ENCODE measurements at places on chromosomes 12 and 14.

GRCh38 chr12:76308866-76309265 lies 39.3 kb downstream of the BBS10 start:
- DNase-seq = no peak

DNA sequence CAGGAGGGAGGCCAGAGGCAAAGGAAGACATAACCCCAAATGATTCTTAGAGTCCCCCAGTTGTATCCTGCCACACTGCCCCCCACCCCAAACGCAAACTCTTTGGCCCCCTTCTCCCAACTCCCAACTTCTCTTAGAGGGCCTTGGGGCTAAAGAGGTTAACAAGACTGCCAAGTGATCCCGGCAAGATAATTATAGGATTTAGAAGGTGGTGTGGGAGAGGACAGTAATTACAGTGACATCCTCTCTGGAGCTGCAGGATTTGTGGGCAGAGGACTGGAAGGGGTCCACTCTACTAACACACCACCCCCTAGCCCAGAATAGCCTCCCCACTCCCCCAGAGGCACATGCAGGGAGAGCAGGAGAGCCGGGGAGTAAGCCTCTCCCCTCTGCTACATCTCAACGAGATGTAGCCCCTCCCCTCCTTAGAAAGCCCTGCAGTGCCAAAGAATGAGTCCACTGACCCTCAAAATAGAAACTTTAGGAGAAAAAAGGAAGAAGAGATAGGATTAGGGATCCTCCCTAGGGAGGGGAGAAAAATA lies 5.3 kb upstream of the GDF11 start:
- DNase-seq = no peak

GRCh38 chr12:57069523-57069922 lies 9.1 kb downstream of the NEMP1 start:
- peak; percentile 92 for DNase-seq

GRCh38 chr12:103994235-103994634 lies 28.6 kb downstream of the TDG start:
- DNase-seq = no peak

DNA sequence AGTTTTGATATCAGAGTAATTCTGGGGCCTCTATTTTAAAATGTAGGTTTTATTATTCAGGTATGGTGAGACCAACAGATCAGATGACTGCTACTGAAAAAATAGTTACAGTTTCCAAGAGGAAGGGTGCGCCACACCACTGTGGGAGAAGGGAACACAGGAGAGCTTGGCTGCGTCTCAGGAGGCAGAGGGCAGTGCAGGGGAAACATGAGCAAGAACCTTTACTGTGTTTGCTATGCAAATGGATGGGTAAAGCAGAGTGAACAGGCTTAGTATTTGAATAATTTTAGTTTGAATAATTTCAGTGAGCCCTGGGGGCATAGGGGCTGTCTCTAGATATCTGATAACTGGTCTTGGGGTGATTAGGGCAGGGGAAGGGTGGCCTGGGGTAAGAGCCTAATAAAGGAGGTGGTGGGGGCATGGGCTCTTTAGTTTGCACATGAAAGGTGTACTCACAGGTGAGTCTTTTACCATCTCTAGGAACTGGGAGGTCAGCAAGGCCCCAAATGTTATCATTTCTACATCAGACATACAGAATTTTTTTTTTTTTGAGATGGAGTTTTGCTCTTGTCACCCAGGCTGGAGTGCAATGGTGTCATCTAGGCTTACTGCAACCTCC lies 196.8 kb upstream of the NEDD1 start:
- no peak for DNase-seq

GRCh38 chr12:127650626-127651025 lies 616.3 kb upstream of the TMEM132C start:
- DNase-seq = no peak

DNA sequence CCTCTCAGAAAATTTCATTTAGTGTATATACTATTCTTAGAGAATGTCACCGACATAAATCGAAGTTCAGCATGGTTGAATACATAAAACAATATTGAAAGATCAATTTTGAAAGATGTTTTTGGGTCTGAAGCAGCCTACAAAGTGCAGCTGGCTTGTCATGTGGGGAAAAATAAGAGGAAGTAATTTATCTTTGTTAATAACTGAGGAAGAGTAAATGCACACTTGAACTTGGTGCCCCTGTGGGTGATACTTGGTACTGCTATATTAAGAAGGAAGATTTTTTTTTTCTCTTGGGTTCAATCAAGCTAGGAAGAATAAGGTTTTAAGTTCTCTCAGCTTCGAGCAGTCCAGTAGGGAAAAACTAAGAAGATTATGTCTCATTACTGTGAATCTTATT lies 661.3 kb downstream of the RPL10L start:
- no peak for DNase-seq

- DNase-seq = no peak
Observed at GRCh38 chr14:92848887-92849286, 54.8 kb downstream of the GOLGA5 start.

DNA sequence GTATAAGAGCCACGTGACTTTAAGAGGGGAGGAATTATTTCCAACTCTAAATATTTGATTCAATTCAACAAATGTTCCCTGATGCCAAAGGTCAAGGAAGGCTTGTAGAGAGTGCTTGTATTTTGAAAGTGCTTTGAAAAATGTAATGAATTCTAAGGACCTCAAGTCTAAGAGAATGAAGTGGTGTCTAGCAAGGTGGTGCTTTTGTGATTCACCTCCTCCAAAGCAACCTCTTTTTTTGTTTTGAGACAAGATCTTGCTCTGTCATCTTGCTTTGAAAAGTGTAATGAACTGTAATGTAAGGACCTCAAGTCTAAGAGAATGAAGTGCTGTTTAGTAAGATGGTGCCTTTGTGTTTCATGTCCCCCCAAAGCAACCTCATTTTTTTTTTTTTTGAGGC lies 13.7 kb downstream of the AK7 start:
- no peak for DNase-seq

- DNase-seq = no peak
Observed at GRCh38 chr14:73198253-73198652, 39.1 kb upstream of the PAPLN start.

- no peak for DNase-seq
Observed at GRCh38 chr14:37417833-37418232, 177.2 kb downstream of the FOXA1 start.

GRCh38 chr12:78696267-78696666 lies 168.3 kb upstream of the SYT1 start:
- DNase-seq = peak; percentile 4

GRCh38 chr14:61877035-61877390 lies 114.8 kb downstream of the SNAPC1 start:
- no peak for DNase-seq

DNA sequence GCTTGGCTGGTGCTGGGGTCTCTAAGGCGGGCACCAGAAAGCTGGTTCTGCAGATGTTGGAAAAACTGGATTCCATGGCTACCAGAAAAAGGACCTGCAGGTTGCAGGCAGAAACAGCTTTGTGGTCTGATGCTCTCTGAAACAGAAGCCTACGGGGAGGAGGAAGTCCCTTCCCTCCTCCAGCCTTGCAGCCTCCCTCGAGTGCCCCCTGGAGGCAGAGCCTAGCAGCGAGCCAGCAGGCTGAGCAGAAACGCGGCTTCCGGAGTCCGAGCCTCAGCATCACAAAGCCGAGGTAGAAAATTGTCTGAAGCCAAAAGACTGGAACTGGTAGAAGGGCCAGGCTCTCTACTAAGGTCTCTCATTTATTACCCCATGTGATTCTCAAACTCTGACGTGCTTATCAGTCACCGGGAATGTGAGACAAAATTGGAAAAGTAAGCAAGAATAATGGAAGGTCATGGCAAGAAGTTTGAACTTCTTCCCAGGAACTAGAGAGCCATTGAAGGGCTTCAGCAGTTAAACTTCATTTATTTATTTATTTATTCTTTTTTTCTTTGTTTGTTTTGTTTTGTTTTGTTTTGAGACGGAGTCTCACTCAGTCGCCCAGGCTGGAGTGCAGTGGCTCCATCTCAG lies 82.2 kb upstream of the CPSF6 start:
- DNase-seq = peak; percentile 80

- no peak for DNase-seq
Observed at GRCh38 chr12:119019166-119019565, 37.8 kb downstream of the SRRM4 start.

DNA sequence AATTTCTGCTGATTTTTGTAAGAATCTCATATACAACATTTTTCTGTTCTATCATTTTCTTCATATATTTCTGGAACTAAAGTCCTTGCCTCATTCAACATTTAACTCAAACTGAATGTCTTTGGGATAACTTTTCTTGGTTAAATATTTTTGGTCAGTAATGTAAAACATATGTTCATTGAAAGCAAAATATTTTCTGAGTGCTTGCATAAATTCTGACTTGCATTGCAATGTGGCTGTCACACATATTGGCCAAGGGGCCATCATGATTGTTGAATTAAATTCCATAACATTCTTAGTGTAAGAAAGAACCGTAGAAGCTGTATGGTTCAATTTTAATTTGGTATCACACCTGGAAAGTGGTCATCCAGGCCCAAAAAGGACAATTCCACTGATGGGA lies 369.4 kb downstream of the GALC start:
- no peak for DNase-seq

DNA sequence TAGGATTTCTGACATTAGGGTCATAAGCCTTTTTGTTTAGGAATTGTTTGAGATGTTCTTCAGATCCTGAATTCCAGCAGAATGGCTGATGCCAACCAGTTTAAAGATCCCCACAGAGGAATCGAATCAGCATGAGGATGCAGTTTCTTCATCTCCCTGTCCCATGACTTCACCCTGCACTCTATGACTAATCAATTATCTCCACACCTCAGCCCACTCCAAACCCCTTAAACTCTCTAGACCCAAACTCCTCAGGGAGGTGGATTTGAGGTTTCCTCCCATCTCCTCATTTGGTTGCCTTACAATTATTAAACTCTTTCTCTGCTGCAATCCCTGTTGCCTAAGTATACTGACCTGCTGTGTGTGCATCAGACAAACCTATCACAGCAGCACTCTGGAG lies 86.5 kb upstream of the CRY1 start:
- peak; percentile 13 for DNase-seq
